ENCODE measurements at places on chromosomes 5 and 9.

DNA sequence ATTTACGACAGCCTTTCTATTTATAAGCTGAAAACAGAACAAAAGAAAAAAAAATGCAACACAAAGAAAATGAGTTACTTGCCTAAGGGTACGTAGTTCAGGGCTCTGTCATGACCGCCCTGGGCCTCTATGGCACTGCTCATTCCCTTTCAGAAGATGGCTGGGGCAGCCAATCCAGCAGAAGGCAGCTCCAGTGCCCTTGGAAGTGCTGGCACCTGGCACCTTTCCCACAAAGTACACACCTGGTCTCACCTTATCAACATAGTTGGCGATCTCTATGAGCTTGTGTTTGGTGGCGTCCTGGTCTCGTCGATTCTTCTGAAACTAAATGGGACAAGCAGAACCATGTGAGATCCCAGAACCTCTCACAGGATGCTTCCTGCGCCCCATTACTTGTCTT lies 53.2 kb downstream of the NIPAL4 start:
- DNase-seq: no peak

GRCh38 chr9:114851306-114851705 lies 45.5 kb upstream of the TNFSF15 start:
- no peak for DNase-seq

GRCh38 chr5:99141534-99142128 lies 212.8 kb upstream of the CHD1 start:
- no peak for DNase-seq

GRCh38 chr9:131809941-131810344 lies 70.1 kb upstream of the RAPGEF1 start:
- DNase-seq: no peak

DNA sequence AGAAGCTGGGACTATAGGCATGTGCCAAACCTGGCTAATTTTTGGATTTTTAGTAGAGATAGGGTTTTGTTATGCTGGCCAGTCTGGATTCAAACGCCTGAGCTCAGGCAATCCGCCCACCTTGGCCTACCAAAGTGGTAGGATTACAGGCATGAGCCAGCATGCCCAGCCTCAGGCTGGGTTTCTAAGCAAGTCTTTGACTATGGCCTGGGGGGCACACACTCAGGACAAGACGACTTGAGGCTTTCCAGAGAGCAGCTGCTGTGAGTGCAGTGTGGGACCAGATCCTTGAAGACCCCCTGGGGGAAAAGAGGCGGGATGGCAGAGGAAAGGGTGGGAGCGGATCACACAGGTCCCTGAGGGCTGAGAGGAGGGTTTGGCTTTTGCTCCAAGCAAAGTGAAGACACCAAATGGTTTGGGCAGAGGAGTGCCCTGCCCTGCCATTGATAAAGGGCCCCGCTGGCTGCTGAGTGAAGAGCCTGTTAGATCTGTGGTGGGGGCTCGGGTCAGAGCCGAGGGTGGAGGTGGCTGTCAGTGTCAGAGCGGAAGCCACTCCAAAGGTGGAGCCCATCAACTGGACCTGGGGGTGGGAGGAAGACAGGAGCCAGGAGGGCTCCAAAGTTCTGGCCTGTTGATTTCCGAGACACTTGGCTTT lies 46.8 kb upstream of the FUBP3 start:
- DNase-seq: no peak

- DNase-seq: no peak
Measured at GRCh38 chr9:37917801-37918664, 14.1 kb upstream of the SLC25A51 start.

- no peak for DNase-seq
Measured at GRCh38 chr5:123220621-123221146, 131.6 kb downstream of the PRDM6 start.

DNA sequence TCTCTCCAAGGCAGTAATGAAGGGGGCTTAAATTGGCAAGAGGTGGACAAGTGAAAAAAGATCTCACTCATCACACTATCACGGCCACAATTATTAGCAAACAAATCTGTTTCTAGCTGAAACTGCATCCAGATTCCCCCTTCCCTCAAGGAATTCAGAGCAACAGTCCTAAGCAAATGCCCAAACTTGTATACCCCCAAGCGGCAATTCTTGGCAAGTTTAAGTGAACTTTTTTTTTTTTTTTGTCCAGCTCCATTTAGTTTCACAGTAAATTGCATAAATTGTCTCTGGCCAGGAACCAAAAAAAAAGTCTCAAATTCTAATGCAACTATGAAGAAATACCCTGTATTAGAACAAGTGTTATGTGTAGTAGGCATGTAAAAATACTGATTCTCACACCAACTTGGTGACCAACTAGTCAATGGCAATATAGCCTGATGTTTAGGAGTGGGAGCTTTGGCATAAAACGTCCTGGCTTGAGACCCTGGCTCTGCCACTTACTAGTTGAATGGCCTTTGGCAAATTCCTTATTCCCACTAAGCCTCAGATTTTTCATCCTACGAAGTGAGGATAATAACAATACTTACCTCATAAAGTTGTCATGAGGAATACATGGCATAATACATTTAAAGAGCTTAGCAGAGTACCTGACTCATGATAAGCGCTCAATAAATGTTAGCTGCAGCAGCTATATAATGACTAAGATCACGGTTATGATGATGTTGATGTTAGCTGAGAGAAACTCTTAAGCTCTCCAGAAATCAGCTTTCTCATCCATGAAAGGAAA lies 193.2 kb downstream of the ADAMTSL1 start:
- no peak for DNase-seq

DNA sequence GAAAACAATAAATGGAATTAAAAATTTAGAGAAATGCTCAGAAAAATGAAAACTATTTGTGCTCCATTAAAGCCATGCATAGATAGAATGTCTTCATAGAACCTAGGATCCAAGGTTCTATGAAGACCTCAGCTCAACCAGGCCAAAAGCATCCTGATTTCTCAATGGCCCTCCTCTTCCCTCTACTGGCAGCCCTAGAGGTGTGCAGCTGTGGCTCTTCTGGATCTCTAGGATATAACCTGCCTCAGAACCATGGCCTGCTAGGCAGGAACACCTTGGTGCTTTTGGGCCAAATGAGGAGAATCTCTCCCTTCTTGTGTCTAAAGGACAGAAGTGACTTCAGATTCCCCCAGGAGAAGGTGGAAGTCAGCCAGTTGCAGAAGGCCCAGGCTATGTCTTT lies 15.1 kb downstream of the IFNA1 start:
- DNase-seq: no peak

GRCh38 chr9:107972346-107972745 lies 482.8 kb upstream of the KLF4 start:
- DNase-seq: no peak

GRCh38 chr5:112830378-112830777 lies 30.7 kb upstream of the SRP19 start:
- no peak for DNase-seq

DNA sequence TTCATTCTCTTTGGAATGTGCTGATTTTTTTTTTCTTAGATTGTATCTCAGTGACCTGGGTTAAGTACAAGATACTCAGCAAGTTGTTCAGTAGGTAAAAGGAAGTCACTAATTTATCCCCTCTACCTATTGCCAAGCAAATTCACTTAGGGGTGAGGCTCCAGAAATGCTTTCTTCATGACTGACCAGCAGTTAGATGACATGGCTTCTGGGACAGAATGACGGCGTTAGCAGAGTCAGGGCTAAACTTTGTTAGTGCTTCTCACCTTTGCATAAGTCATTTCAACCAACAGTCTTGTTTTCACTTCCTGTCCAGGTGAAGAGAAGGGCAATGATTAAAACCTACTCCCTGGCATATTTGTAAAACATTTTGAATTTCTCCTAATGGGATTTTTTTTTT lies 20.2 kb upstream of the MTAP start:
- DNase-seq: no peak

GRCh38 chr5:142667831-142668230 lies 18.1 kb downstream of the FGF1 start:
- DNase-seq: no peak

GRCh38 chr5:100757618-100758017 lies 145.5 kb downstream of the ST8SIA4 start:
- DNase-seq: no peak

GRCh38 chr5:7367780-7368179 lies 28.2 kb upstream of the ADCY2 start:
- DNase-seq: no peak

GRCh38 chr5:50328193-50328729 lies 112.8 kb downstream of the EMB start:
- DNase-seq: no peak

- no peak for DNase-seq
Measured at GRCh38 chr9:569296-569695, 272.2 kb upstream of the DMRT1 start.

DNA sequence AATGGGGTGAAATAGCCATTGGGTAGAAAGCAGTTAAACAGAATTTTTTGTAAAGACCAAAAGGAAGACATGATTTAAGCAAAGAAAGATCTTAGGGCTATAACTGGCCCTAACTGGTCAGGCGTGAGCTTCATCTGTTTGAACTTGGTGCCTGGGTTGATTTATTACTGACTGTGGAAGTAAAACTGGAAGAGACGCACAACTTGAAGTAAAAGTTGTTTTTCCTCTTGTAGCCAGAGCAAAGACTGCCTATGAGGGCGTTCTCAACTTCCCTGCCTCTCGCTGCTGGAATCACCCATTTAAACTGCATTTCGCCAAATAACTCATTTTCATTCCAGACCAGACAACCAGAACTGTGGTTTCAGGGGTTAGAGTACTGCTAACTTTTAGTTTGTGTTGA lies 1.5 kb downstream of the THBS4 start:
- no peak for DNase-seq

GRCh38 chr5:51991940-51992339 lies 608.7 kb downstream of the ISL1 start:
- DNase-seq: no peak

GRCh38 chr5:138533973-138534941 lies 8.8 kb downstream of the ETF1 start:
- DNase-seq: no peak

DNA sequence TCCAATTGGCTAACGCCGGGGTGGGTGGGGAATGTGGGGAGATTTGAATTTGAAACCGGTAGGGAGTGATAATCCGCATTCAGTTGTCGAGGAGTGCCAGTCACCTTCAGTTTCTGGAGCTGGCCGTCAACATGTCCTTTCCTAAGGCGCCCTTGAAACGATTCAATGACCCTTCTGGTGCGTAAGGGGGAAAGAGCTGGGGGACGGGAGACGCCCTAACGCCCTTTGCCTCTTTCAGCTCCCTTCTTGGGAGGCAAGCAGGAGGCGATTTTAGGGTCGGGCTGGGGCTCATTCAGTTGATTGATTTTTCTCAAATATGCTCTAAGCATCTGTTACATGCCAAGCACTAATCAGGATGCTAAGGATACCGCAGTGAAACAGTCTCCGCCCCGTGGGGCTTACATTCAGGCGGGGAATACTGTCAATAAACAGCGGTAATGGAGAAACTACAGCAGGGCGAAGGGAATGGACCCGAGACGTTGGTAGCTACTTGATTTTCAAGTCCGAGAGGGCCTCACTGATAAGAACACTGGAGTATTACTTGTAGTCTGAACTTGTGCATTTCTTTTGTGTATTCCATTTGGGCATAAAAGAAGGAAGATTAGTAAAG lies at the start of gene HMMR:
HMMR (plus strand) TSS at position 71 of the 610 bp plus-strand sequence; CDS start at position 132, 61 bp downstream.
- DNase-seq: no peak

GRCh38 chr9:38227656-38228055 lies 158.6 kb upstream of the SHB start:
- DNase-seq: no peak

DNA sequence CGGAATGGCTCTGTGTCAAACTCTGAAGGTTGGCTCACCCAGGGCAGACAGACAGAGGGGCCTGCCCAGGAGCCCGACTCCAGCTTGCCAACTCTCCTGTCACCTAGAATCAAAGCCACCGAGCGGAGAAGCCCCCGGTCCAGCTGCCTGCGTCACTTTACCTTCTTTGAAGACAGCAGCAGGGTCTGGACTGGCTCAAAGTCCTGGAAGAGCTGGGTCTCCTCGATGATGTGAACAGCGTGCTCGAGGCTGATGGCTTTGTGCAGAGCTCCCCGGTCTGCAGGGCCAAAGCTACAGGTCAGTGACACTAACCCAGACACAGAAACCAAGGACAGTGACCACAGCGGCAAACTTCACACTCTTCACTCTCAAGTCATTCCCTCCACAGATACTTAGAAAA lies 67.9 kb downstream of the SECISBP2 start:
- no peak for DNase-seq

GRCh38 chr5:62306896-62307689 lies 1.1 kb downstream of the KIF2A start:
- DNase-seq: no peak

GRCh38 chr5:5372930-5373329 lies 49.5 kb upstream of the ICE1 start:
- DNase-seq: no peak

DNA sequence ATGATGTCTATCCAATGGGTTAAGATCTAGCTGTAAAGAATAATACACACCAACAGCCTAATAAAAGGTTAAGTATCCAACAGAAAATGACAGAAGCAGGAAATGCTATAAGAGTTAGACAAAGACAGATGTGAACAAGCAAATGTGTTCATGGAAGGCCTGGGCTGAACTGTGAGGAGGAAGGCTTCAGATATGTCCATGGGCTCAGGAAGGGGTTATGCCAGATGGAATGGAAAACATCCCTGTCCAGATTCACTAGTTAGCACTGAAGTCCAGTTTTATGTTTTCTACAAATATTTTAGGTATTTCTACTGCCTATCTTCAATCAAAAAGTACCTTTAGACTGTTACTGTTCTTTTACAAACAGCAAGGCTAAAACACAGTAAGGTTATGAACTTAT lies 27.1 kb downstream of the ERAP1 start:
- DNase-seq: no peak

GRCh38 chr5:9924614-9925013 lies 294.5 kb upstream of the TAS2R1 start:
- no peak for DNase-seq

- DNase-seq: no peak
Measured at GRCh38 chr5:84724683-84725082, 340.0 kb upstream of the EDIL3 start.

- DNase-seq: no peak
Measured at GRCh38 chr5:14397717-14398116, 183.9 kb upstream of the OTULINL start.

DNA sequence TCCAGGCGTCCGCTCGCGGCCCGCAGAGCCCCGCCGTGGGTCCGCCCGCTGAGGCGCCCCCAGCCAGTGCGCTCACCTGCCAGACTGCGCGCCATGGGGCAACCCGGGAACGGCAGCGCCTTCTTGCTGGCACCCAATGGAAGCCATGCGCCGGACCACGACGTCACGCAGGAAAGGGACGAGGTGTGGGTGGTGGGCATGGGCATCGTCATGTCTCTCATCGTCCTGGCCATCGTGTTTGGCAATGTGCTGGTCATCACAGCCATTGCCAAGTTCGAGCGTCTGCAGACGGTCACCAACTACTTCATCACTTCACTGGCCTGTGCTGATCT lies 294 bp downstream of the ADRB2 start:
- DNase-seq: no peak

DNA sequence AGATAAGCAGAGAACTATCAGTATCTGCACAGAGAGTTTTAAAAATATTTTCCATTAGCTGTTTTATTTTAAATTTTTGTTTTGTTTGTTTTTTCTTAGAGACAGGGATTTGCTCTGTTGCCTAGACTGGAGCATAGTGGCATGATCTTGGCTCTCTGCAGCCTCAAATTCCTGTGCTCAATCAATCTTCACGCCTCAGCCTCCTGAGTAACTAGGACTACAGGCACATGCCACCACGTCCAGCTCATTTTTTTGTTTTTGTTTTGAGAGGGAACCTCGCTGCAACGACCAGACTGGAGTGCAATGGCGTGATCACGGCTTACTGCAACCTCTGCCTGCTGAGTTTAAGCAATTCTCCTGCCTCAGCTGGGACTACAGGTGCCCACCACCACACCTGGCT lies 138.2 kb upstream of the LPAR1 start:
- no peak for DNase-seq

Measured in NCI-H187 treated with DMSO at 0.1 percent for 48 hours (cell line).